Transverse colon (tissue), 4 donors: ENCODE measurements at places on chromosomes 7 and 10.

GRCh38 chr10:78602201-78602932 lies 466.4 kb upstream of the ZMIZ1 start:
- no peak for DNase-seq

DNA sequence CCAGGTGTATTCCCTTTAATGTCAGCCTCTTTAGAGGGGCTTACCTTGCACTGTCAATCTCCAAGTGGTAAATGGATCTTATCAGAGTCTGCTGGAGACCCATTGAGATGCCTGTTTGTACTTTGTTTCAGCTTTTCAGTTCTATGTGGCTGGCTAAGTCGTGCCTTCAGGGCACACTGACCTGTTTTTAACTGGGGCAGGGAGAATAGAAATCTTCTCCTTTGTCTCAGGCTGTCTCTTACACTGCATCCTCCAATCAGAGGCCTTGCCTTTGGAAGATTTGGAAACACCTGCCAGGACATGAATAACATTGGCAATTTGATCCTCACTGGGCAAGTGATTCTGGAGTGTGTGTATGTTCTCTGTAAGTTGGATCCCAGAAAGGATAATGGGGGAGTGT lies 65.0 kb downstream of the POU6F2 start:
- no peak for DNase-seq

DNA sequence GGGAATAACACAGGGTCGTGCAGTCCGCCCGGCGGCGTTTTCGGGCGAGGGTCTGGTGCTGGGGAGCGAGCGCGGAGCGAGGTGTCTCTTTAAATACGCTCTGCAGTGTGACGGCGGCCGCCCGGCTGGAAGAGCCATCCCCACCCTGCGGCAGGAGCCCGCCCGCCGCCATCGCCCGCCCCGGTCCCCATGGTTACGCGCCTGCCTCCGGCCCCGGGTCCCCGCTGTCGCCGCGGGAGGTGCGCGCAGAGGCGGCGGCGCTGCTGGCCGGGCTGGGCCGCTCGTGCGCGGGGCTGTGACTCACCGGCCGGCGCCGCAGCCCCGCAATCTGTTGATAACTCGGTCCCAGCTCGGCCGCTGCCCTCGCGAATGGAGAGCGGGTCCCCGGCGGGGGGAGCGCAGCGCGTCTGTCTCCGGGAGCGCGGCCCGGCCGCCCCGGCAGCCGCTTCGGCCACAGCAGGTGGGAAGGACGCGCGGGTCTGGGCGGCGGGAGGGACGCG lies at the start of gene ADGRA1:
TSS of gene ADGRA1 (plus strand) at position 246 of the 500 bp plus-strand sequence. CDS start 986 bp downstream, outside the sequence.
- no peak for DNase-seq

GRCh38 chr7:12199363-12199762 lies 11.7 kb upstream of the TMEM106B start:
- no peak for DNase-seq

DNA sequence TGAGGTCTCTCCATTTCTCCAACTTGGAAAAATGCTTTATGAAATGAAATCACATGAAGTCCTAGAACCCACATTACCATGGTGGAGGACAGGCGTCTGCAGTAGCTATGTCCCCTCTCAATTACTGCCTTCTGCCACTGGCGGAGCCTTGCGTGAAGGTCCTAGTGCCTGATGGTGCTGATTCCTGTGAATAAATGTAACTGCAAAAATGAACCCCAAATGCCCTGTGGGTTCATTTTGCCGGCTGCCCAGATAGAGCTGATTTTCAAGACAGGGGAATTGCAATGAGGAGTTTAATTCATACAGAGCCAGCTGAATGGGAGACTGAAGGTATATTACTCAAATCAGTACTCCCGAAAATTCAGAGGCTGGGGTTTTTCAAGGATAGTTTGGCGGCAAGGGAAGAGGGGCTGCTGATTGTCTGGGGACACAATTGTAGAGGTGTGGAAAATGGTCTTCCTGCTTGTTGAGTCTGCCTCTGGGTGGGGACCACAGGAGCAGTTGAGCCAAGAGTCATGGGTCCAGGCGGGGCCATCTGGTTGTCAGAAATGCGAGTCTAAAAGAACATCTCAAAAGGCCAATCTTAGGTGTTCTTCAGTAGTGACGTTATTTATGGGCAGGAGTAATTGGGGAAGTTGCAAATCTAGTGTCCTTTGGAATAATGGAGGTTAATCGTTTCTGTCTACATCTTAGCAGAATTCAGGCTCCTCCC lies 13.5 kb downstream of the PRF1 start:
- no peak for DNase-seq

DNA sequence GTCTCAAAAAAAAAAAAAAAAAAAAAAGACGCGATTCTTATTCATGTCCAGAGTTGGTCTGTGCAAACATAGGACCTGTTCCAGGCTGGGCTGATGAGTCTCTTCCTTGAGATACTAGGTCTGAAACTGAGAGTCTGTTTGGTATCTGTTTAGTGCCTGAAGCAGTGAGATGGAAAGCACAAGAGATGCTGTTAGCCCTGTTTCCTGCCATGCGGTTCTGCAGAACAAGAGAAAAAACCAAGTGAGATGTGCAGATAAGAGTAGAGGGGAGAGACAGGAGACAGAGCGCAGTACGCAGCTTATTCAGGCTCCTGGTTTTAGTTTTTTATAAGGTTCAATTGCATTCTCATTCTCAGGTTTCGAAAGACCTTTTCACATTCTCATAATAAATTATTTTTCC lies 85.8 kb upstream of the PRKCQ start:
- no peak for DNase-seq

DNA sequence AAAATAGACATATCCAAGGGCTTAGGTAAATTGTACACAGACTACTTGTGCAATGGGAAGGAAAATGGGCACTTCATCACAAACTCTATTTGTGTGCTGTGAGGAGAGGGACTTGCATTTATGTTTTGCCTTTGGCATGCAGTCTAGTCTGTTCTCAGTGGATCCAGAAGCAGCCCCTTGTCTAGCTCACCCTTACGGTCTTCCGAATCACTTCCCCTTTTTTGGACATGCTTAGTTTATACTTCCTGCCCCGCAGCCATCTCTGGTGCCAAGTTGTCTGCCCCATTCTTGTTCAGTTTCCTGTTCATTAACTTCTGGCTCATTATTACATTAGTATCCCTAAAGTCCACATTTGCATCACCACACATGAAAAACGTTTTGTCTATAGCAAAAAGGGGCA lies 161.6 kb downstream of the NRCAM start:
- DNase-seq: no peak

DNA sequence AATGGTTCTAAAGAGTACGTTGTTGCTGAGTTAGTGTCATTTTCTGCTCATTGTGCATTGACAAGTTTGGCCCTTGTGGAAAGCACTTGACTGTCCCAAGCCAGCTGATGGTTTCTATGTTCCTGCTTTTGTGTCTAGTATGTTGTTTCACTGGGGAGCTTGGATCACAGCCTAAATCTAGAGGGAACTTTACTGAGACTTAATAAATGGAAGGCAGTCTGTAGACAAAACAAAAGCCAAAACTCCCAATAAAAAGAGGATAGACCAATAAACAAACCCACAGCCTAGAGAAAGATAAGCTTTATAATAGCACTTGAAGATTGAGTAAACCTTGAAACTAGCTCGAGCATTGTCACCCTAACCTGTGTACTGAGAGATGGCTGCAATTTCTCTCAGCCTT lies 196.8 kb downstream of the ADRA2A start:
- no peak for DNase-seq

DNA sequence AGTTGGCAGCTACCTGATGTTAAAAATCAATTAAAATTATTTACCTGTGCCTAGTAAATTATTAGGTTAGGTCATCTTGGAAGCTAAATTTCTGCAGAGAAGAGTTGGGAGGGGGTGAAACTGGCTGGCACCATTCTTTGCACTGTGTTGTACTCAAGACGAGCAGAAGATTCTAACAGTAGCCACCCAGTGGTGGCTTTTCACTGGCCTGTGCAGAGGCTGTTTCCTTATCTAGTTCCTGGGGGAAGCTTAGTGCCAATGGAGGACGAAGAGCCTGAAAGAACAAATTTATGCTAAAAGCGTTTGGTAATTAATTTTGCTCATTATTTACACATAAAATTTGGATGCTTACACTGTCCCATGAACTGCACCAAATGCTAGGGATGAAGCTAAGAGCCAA lies 595.3 kb downstream of the XPNPEP1 start:
- no peak for DNase-seq

DNA sequence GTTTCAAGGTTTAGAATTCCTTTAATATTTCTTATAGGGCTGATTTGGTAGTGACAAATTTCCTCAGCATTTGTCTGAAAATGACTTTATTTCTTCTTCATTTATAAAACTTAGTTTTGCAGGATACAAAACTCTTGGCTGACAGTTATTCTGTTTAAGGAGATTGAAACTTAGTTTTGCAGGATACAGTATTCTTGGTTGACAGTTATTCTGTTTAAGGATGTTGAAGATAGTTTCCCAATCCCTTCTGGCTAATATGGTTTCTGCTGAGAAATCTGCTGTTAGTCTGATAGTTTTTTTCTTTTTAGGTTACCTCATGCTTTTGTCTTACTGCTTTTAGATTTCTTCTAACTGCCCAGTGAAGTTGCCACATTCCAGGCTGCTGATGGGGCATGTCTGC lies 186.8 kb downstream of the ITGB1 start:
- no peak for DNase-seq

DNA sequence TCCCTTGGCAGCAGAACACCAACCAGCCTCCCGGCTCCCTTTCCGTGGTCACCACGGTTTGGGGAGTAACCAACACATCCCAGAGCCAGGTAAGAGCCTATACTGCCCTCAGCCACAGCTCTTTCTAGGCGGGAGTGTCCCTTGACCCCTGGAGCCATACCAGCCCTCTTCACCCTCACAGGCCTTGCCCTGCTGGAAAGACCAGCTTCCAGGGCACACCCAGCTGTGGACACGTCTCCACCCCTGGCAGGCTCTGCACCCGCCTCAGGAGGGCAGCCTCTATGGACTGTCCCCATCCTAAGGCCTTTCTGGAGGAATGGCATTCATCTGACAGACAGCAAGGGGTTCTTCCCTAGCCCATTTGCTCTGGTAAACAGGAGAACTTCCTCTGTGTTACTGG lies 57.5 kb upstream of the PPIF start:
- DNase-seq: peak; percentile 49

- DNase-seq: no peak
These were observed 140.1 kb downstream of the DIP2C start for GRCh38 chr10:549391-549790.

DNA sequence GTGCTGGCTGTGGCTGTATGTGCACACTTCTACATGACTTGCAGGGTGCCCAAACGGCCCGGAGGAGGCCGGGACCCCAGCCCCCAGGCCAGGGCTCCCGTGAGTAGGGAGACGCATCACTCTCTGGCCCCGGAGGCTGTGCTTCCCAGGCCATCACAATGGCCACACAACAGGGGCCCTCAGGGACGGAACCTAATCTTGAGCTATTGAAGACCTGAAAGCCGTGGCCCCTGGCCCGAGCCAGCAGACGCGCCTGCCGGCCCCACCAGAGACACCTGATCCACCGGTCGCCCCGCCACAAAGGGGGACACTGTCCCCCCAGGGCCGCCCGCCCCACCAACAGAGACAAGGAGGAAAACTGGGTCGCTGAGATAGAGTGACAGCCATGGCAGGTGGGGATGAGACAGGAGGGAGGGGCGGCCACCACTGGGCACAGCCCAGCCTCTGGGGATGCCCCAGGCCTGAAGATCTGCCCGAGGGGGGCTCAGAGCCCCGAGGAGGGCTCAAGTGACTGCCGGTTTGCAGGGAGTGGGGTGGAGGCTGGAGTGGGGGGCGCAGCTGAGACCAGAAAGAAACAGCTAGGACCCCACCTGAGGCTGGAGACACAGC lies 10.2 kb upstream of the LFNG start:
- no peak for DNase-seq

DNA sequence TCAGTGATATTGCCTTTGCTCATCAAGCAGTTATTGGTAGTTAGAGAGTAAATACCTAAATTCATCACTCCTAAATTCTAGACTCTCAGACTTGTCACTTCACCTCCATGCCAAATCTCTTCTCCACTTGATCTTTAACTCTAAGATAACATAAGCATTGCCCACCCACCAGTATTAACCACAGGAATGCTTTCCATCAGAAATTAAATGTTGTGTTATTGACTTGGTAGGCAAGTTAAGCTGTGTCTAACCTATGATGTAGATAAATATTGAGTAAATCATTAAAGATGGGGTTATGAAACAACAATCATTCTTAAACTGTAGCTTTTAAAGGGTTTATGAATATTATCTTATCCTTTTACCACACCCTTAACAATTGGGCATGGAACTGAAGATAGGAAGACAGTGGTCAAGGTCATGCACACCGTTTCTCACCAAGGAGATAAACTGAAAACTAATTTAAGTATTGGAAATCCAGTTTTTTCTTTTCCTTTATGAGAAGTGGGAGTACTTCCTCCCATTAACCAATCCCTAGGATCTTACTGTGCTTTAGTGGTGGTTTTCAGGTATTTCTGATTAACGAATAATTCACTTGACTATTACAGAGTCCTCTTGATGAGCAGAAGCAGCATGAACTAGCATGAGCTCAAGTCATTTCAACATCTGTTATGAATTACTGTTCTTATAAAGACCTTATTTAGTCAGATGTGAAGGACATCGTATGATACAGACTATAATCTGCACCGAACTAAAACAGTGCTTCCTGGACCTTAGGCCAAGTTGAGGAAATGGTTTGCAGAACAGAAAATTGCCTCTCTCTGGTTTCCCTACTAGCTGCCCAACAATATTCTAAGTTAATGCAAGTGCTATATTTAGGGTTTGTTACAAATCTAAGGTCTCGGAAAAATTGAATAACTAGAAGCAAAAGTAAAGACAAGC lies 142.0 kb downstream of the LCOR start:
- no peak for DNase-seq

DNA sequence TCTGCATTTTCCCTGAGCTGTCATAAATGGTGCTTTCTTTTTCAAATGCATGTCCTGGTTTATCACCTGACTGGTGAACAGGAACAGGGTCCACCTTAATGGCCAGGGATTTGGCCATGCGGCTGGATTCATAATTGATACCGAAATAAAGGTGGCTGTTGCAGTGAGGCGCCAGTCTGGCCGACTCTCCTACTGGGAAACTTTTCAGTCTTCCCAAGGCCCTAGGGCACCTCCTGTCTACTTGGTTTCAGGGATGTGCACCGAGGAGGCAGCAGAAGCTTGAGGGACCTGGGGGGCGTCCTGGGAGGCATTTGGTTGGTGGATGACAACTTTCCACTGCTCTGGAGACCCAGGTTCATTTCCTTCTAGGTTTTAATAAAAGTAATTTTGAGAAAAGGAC lies 46.4 kb upstream of the FIGNL1 start:
- DNase-seq: no peak

GRCh38 chr7:148563583-148564274 lies 26.8 kb upstream of the C7orf33 start:
- no peak for DNase-seq

DNA sequence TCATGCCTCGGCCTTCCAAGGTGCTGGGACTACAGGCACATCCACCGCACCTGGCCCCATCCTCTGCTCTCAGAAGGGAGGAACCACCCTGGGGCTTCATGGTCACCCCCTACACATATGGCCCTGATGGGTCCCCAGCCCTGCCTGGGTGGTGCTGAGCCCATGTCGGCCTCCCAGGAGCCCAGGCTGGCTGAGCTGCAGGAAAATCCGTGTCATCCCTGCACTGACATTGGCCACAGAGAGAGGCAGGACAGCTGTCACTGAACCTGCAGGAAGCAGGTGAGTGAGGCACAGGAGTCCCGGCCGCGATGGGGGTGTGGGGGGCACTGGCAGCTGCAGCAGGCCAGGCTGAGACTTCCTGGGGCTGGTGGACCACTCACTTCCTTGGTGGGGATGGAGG lies 8.0 kb downstream of the GRIFIN start:
- DNase-seq: no peak

GRCh38 chr7:130367088-130367755 lies 13.1 kb upstream of the CPA1 start:
- DNase-seq: no peak
